RWPE2 (cell line): ENCODE measurements at places on chromosomes 7 and 10.

DNA sequence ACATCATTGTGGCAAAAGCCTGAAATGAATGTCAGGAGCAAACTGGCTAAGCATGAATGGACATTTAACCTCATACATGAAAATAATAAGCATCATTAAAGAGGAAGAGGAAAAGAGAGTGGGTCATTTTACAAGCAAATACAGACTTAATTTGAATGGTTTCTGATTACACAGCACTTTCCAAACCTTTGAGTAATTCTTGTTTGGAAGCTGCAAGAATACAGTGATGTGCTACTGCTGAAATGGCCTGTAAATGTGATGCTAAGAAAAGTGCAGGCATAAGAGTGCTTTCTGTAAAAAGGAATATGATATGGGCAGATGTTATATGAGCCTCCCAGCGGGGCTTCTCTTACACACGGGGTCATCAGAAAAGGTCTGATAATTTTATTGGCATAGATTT is 30.2 kb downstream of the TAS2R16 start:
- H3K4me3 ChIP-seq: no peak overlapping the region
- DNase-seq: no peak
- H3K27me3 ChIP-seq: no peaks in the 10 kb centered on the region
- no peaks in the 10 kb centered on the region for H3K4me1 ChIP-seq
- no peak overlapping the region for H3K27ac ChIP-seq

- H3K4me3 ChIP-seq: peak overlapping the region; percentile 73
- peaks cover 7% of the 10 kb centered on the region for H3K4me1 ChIP-seq
- H3K27me3 ChIP-seq: no peaks in the 10 kb centered on the region
- peaks cover 37% of the 10 kb centered on the region for H3K36me3 ChIP-seq
- peak overlapping the region; percentile 68 for H3K27ac ChIP-seq
- no peak for DNase-seq
Observed at GRCh38 chr7:75072981-75073283, 670 bp downstream of the RCC1L start.

DNA sequence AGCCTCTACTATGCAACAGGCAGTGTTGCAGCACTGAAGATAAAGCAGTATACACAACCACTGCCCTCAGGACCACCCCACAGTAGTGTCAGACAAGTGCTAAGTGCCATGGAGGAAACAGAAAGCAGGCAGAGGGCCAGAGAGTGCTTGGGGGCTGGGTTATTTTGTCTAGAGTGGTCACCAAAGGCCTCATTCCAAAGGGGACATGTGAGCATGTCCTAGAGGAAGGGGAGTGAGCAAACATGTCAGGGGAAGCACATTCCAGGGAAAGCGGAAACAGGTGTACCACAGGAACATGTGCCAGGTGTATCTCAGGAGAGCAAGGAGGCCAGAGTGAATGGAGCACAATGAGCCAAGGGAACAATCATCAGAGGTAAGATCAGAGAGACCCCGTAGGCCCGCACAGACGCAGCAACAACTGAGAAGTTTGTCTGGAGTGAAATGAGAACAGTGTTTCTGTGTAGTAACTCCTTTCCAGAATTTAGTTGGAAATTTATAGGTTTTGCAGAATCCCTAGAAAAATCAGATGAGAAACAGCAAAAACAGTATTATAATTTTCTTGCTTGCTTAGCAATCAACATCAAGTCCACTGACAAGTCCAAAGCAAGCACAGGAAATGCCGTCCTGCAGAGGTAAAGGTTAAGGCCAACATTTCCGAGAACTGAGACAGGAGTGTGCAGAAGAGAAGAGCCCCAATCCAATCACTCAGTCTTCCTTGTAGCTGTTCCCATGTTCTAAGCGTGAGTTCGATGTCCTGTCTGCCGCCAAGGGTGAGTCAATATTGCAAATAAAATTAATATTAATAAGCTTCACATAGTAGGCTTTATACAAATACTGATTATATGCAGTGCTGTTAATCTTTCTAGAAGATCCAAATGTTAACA is 67.3 kb downstream of the SGMS1 start:
- no peak overlapping the region for H3K4me3 ChIP-seq
- H3K4me1 ChIP-seq: no peaks in the 10 kb centered on the region
- H3K36me3 ChIP-seq: no peaks in the 10 kb centered on the region

DNA sequence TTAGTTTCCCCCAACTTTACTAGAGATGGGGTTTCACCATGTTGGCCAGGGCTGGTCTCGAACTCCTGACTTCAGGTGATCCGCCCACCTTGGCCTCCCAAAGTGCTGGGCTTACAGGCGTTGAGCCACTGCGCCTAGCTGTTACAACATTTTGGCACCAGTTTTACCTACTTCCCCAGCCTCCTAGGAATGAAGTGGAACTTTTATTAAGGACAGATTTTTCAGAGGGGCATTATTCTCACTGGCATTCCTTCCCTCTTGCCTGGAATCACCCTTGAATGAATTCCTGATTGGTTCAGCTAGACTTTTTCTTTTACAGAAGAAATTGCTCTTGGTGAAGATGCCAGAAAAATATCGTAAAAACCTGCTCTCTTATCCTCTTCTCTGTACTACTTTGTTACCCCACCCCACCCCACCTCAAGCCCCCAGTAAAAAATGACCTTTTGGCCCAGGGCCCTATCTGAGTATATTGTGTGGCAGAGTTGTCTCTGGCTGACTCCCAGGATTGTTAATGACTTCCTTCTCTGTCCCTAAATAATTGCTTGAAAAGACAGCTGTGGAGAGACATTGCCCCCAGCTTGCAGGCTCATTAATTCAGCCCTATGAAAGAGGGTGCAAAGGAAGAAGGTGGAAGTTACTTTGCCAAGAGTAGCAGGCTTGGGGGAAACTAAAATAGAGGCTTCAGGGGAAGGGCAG is 189.6 kb downstream of the AUTS2 start:
- H3K4me3 ChIP-seq: no peak overlapping the region
- H3K4me1 ChIP-seq: no peaks in the 10 kb centered on the region
- DNase-seq: no peak
- no peaks in the 10 kb centered on the region for H3K27me3 ChIP-seq
- H3K27ac ChIP-seq: no peak overlapping the region

DNA sequence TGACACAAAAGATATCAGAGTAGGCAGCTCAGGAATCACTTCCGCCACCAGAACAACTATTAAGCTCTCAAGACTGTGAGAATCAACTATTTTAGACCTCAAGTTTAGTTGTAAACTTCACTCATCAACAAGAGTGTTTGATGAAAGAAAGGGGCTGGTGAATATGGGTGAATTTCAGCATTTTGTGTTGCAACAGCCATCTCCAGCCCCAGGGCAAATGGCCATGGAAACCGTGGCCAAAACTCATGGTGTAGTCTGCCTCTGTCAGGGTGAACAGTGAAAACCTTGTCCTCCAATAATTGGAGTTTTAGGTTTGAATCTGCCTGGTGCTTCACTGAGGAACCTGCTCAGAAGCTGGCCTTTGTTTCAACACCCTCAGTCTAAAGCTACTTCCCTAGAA is 60.0 kb downstream of the POLR1F start:
- DNase-seq: no peak
- no peaks in the 10 kb centered on the region for H3K4me1 ChIP-seq
- no peaks in the 10 kb centered on the region for H3K27me3 ChIP-seq
- no peak overlapping the region for H3K27ac ChIP-seq

DNA sequence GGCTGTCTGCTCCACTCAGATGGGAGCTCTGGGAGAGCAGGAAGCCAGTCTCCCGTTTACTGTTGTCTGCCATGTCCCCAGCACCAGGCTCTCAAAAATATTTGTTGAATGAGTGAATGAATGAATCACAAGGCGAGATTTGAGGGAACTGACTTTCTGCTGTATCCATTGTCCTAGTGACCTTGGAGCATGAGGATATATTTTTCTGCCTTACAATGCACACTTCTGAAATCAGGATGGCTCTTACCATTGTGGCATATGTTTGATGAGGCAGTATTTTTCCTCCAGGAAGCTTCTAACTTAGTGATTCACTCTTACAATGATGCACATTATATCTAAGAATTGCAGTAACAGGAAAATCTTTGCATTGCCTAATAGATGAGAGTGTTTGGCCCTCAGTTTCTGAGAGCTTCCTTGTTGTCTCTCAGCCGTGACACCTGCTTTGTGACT is 136.4 kb downstream of the RPS24 start:
- H3K27me3 ChIP-seq: no peaks in the 10 kb centered on the region
- DNase-seq: no peak
- H3K27ac ChIP-seq: no peak overlapping the region
- no peaks in the 10 kb centered on the region for H3K4me1 ChIP-seq
- no peak overlapping the region for H3K4me3 ChIP-seq
- H3K36me3 ChIP-seq: no peaks in the 10 kb centered on the region

GRCh38 chr7:158783595-158783994 is 45.7 kb downstream of the ESYT2 start:
- H3K4me1 ChIP-seq: no peaks in the 10 kb centered on the region
- H3K4me3 ChIP-seq: no peak overlapping the region
- no peak for DNase-seq
- no peak overlapping the region for H3K27ac ChIP-seq
- no peaks in the 10 kb centered on the region for H3K27me3 ChIP-seq

DNA sequence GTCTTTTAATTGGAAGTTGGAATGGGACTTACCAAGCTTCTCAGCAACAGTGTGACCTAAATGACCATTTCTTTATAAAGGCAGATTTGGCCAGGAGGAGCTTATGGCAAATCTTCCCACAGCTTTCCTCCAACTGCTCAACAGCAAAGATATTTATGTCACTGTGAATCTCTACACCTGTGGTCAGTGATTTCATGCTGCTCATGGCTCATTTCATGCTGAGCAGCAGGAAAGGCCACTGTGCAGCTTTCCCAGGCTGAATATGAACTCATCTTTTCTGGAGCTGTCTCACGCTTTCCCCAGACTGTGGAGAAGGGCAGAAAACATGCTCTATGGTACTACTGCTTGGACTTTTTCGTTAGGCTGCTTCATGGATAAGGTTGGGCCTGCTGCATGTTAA is 29.8 kb downstream of the CALCR start:
- no peak for DNase-seq
- H3K36me3 ChIP-seq: no peaks in the 10 kb centered on the region
- no peaks in the 10 kb centered on the region for H3K4me1 ChIP-seq
- H3K27ac ChIP-seq: no peak overlapping the region
- no peak overlapping the region for H3K4me3 ChIP-seq

DNA sequence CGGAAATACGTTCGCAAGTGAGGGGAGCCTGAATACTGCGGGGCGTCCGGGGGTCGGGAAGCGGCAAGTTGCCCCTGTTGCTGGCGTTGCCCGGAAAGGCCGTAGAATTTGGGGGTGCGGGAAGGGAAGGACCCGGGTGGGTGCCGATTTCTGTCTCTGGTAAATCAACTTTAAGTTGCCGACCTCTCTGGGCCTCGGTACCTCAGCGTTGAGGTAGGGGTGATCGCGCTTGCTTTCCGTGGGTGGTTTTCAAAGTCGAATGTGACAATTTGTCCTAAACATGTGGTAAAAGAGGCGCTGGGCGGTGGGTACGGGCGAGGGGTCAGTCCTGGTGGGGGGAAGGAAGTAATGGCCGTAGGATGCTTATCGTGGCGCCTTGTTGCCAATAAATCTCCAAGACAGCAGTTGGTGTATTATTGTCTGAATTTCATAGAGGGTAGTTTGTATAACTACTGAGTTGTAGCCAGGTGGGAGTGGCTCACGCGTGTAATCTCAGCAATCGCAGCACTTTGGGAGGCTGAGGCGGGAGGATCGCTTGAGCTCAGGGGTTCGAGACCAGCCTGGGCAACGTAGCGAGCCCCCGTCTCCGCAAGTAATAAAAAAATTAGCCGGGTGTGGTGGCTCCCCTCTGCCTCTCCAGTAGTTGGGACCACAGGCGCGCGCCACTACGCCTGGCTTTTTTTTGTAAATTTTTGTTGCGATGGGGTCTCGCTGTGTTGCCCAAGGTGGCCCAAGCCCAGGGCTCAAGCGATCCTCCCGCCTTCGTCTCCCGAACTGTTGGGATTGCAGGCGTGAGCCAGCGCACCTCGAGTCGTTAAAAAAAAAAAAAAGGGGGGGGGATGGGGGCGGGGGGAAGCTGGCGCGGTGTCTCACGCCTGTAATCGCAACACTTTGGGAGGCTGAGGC is 644 bp downstream of the BUD23 start:
- peak overlapping the region; percentile 48 for H3K27ac ChIP-seq
- H3K4me1 ChIP-seq: peaks cover 11% of the 10 kb centered on the region
- peaks cover 24% of the 10 kb centered on the region for H3K36me3 ChIP-seq

- H3K4me3 ChIP-seq: no peak overlapping the region
- H3K27ac ChIP-seq: no peak overlapping the region
- DNase-seq: no peak
- H3K36me3 ChIP-seq: no peaks in the 10 kb centered on the region
- peaks cover 4% of the 10 kb centered on the region for H3K4me1 ChIP-seq
Observed at GRCh38 chr10:21043044-21043443, 145.9 kb upstream of the NEBL start.

- H3K36me3 ChIP-seq: no peaks in the 10 kb centered on the region
- no peaks in the 10 kb centered on the region for H3K27me3 ChIP-seq
- no peak overlapping the region for H3K4me3 ChIP-seq
- no peak for DNase-seq
Observed at GRCh38 chr7:117200786-117201458, 121.9 kb downstream of the WNT2 start.

DNA sequence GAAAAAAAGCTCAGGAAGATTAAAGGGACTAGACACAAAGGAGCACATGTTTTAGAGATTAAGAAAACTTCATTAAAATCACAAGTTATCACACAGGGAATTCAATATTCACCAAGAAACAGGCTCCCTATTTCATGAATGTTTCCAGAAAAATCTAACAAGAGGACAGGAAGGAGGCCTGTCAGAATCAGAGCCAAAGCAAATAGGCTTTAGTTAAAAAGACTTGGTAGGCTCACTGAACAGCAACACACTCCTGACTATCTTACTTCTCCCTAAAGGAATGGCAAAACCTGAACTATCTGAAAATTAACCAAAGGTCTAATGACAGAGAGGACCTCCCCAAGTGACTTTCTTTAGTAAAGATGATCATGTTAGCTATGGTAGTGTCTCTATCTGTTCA is 188.3 kb upstream of the MEOX2 start:
- H3K4me3 ChIP-seq: no peak overlapping the region
- no peak for DNase-seq
- no peak overlapping the region for H3K27ac ChIP-seq
- no peaks in the 10 kb centered on the region for H3K27me3 ChIP-seq
- H3K4me1 ChIP-seq: no peaks in the 10 kb centered on the region
- no peaks in the 10 kb centered on the region for H3K36me3 ChIP-seq

DNA sequence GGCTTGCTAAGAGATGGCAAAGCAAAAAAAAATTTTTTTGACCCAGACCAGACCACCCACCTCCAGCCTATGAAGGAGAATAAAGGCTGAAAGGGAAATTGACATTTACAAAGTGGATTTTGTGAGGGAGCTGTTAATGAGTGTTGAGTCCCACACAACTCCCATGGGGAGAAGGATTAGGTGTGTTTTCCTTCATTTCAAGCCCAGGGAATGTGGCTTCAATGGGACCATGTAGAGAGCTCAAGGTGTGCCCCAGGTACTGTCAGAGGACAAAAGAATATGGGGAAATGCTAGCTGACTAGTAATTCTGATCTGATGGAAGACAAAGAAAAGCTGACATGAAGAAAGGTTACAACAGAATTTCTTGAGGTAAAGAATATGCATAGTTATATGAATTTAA is 48.8 kb upstream of the COL1A2 start:
- H3K4me1 ChIP-seq: peaks cover 17% of the 10 kb centered on the region
- no peak for DNase-seq
- H3K4me3 ChIP-seq: no peak overlapping the region
- H3K36me3 ChIP-seq: no peaks in the 10 kb centered on the region
- H3K27ac ChIP-seq: no peak overlapping the region
